Calu3 (cell line): ENCODE measurements at places on chromosomes 3 and 15.
A peak's percentile ranks its signal among the peaks of the same experiment; 100 is the strongest.

DNA sequence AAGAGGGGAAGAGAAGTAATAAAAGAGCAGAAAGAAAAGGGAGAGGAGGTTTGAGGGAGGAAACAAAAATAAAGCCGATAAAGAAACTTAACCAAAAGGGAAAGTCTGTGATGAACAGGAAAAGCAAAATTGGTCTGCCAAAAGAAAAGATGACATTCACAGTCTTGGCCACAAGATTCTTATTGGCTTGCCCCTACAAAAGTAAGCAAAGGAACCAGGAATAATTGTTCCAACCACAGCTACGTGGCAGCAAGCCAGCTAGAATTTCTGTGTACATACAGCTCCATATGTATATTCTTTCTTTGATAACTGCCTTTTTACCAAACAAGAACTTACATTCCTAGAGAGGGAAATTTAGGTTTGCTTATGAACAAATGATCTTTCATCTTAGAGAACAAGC lies 79.6 kb downstream of the MLH1 start:
- no peaks in the 10 kb centered on the region for H3K27me3 ChIP-seq
- H3K36me3 ChIP-seq, result peaks cover 8% of the 10 kb centered on the region
- DNase-seq, result peak; percentile 24

DNA sequence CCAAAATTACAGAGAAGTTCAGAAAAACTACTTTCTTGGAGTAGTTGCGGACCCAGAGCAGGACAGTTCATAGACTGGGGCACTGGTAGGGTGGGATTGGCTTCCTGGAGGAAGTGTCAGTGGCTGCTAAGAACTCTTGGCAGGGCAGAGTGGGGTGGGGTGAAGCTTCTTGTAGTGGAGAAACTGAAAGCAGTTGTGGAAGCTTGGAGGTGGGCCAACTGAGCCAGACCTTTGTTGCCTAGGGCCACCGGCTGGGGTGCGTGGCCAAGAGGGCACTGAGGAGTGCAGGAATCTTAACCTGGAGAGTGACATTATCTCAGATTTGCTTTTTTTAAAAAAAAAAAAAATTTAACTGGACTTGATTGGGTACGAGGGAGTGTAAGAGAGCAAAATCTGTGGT lies 3.1 kb downstream of the KAT2B start:
- DNase-seq, result peak; percentile 45
- peak overlapping the region; percentile 18 for H3K4me3 ChIP-seq
- no peak overlapping the region for H3K27ac ChIP-seq
- H3K27me3 ChIP-seq, result no peaks in the 10 kb centered on the region

DNA sequence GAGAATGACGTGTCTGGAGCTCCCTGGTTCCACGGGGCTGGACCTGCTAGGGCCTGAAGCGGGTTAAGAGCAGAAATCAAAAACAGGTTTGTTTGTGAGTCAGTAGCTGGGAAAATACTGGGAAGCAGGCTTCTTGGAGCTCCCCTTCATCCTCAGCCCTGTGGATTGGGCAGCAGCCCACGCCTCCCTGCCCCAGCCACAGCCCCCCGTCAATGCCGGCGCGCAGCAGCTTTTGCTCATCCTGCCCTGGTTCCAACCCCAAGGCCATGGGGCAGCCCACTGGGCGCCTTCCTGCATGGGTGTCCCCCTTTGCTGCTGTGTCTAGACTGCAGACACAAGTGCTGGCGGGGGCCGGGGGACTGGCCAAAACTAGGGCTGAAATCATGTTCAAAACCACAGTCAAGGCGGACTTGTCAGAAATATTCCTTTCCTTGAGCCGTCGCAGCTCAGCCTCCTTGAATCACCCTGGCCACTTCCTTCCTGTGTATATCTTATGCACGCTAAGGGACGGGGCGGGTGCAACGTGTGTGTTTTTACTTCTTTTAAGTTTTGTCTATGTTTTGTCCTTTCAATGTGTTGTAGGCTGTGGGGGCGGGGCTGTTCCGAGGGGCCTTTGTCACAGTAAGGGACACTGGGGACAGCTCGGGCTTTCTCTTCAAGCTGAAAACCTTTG lies 108.1 kb downstream of the KLF13 start:
- no peak overlapping the region for H3K4me3 ChIP-seq
- no peaks in the 10 kb centered on the region for H3K4me1 ChIP-seq
- DNase-seq, result no peak

GRCh38 chr3:145266368-145266767 lies 894.6 kb downstream of the PLOD2 start:
- H3K4me1 ChIP-seq, result no peaks in the 10 kb centered on the region
- no peaks in the 10 kb centered on the region for H3K36me3 ChIP-seq
- no peaks in the 10 kb centered on the region for H3K27me3 ChIP-seq
- H3K4me3 ChIP-seq, result no peak overlapping the region
- no peak overlapping the region for H3K27ac ChIP-seq
- DNase-seq, result no peak

DNA sequence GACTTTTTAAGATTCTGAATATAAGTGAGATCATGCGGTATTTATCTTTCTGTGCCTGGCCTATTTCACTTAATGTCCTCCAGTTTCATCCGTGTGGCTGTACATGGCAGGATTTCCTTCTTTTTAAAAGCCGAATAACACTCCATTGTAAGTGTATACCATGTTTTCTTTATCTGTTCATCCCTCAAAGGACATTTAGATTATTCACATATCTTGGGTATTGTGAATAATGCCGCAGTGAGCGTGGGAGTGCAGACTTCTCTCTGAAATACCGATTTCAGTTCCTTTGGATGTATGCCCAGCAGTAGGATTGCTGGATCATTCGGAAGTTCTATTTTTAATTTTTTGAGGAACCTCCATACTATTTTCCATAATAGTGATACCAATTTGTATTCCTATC lies 136.1 kb downstream of the APBA2 start:
- H3K4me1 ChIP-seq, result no peaks in the 10 kb centered on the region
- H3K36me3 ChIP-seq, result no peaks in the 10 kb centered on the region
- no peak overlapping the region for H3K4me3 ChIP-seq
- H3K27ac ChIP-seq, result no peak overlapping the region
